ENCODE measurements at places on chromosomes 1 and 21. TPM values are rescaled to one million over a fixed set of nuclear protein-coding genes. Genes with fewer than 3 reads are reported as not detected.

The OR2L2 gene
- 0.06 TPM for polyA plus RNA-seq

The TMEM82 gene
- polyA plus RNA-seq, result not detected

DNA sequence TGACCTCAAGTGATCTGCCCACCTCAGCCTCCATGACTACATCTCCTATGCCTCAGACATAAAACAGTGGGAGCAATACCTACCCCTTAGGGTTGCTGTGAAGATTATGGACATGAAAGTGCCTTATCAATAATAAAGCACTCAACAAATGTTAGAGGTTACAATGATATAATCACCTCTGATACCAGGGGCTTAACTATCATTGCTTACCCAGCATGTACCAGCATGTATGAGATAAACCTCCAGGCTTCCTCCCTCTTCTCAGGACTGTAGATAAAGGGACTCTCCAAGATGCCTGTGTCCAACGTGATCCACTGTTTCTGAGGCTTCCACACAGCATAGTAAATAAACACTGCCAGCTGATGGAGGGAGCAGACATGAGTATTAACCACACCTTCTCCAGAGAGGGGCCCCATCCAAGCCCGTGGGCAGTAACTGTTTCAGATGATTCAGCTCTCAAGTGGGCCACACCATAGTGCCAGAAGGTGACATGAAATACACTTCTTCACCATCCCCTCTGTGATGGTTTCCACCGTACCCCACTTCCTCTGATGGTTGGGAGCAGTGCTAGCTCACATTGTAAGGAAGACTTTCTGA is 26.2 kb downstream of the RHBDL2 start:
- no peak for DNase-seq

DNA sequence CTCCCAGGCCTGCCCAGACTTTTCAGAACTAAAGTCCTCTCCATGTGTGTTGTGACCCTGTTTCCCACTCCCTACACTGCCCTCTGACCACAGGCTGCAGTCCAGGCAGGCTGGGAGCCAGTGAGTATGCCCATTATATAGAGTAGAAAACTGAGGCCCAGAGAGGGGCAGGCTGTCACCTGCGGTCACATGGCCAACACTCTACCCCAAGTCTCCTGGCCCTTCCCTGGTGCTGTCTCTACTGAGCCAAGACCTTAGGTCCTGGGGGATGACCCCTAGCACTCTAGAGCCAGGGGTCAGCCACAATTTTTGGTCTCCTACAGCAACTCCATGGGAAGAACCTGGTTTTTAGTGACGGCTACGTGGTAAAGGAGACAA is 30.8 kb downstream of the RPS6KA1 start:
- no peak for DNase-seq

The INPP5B gene
- polyA plus RNA-seq, result 10.5 TPM

- no peak for DNase-seq
Measured at GRCh38 chr1:15283526-15283925, 36.5 kb downstream of the FHAD1 start.

The ADAMTSL4 gene
- 52.0 TPM for polyA plus RNA-seq

The RYR2 gene
- 2.4 TPM for polyA plus RNA-seq

- no peak for DNase-seq
Measured at GRCh38 chr1:101262630-101263348, 26.0 kb downstream of the S1PR1 start.

GRCh38 chr1:248857201-248857600 is 1.7 kb downstream of the ZNF692 start:
- DNase-seq, result no peak

DNA sequence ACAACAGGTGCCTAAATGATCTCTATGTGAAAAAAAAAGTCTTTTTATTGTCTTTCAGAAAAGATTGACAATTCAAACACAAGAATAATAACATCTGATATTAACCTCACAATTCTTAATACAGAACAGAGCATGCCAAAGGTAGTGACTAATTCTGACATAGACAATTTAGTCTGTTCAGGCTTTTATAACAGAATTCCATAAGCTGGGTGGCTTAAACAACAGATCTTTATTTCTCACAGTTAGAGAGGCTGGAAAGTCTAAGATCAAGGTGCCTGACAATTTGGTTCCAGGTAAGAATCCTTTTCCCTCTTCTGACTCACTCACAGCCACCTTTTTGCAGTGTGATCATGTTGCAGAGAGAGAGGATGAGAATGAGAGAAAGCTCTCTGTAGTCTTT is 27.0 kb downstream of the DPYD start:
- no peak for DNase-seq

- DNase-seq, result no peak
Measured at GRCh38 chr1:39901714-39902459, at the start of gene MYCL. MYCL (minus strand) TSS chr1:39901917; CDS start chr1:39901434, 483 bp downstream.

GRCh38 chr1:168555508-168556046 is 11.8 kb upstream of the XCL2 start:
- no peak for DNase-seq

- no peak for DNase-seq
Measured at GRCh38 chr1:1273209-1273511, 494 bp downstream of the UBE2J2 start.

DNA sequence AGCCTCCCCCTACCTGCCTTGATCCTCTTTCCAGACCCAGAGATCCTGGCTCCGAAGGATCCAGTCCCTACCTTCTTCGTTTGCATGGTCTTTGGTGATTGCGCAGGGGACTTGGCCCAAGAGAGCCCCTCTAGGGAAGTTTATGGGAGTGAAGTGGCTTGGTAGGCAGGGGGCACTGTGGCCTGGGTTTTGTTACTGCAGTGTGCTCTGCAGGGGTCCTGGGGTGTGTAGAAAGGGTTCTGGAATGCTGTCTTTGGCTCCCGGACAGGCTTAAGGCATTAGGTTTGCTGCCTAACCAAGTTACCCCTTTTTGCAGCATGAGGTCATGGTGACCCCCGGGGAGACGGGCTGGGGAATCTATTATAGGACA is 3.8 kb downstream of the ATP8B2 start:
- DNase-seq, result no peak

The TOMM40L gene
- 9.8 TPM for polyA plus RNA-seq

- no peak for DNase-seq
Measured at GRCh38 chr1:34794001-34794789, 1.4 kb downstream of the GJA4 start.

- DNase-seq, result no peak
Measured at GRCh38 chr1:65048335-65048734, 82.0 kb upstream of the JAK1 start.
